Suppressor macrophage treated with lipopolysaccharide for 1 hour (primary cell): ENCODE measurements at places on chromosomes 11 and 22.

DNA sequence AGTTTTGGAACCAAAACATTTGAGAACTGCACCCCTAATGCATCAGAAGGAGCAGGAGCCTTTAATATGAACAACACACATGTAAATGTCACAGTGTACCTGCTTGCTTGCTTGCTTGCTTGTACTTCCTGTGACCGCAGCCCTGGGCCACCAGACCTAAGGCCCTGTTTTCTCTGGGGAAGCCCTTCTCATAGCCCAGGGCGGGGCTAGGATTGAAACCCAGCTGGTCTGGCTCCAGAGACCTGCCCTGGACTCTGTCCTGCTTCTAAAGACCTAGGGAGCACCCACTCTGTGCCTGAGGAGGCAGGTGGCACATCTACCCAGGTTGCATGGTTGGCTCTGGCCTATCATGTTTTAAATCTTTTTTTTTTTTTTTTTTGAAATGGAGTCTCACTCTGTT, 7.6 kb upstream of the MCM5 start:
- DNase-seq = no peak

- DNase-seq = no peak
Measured at GRCh38 chr22:49967706-49968208, 7.2 kb downstream of the PIM3 start.

GRCh38 chr11:118916842-118917388, 8.8 kb downstream of the BCL9L start:
- no peak for DNase-seq

GRCh38 chr11:120121914-120122473, 15.9 kb downstream of the TRIM29 start:
- no peak for DNase-seq
